ENCODE measurements at places on chromosomes 2 and 18.

DNA sequence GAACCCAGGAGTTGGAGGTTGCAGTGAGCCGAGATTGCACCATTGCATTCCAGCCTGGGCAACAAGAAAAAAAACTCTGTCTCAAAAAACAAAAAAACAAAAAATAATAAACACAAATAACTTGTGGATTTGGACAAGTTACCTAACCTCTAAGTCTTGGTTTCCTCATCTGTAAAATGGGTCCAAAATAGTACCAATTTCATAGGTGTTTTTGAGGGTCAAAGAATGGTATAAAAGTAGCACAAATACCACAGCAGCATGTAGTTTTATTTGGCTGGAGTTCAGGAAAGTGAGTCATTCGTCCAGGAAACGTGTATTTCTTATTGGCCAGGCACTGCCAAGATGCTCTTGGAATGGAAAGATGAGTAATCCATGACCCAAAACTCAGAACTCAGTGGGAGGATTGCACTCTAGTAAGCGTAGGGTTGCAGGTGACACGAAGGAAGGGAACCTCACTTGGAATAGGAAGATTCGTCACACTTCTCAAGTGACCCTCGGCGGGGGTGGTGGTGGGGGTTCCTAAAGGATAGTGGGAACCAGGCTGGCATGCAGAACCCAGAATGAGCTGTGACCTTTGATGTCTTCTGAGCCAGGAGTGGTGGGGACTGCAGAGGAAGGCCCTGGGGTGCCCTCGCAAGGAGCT is 24.4 kb downstream of the GRHL1 start:
- DNase-seq, result no peak

DNA sequence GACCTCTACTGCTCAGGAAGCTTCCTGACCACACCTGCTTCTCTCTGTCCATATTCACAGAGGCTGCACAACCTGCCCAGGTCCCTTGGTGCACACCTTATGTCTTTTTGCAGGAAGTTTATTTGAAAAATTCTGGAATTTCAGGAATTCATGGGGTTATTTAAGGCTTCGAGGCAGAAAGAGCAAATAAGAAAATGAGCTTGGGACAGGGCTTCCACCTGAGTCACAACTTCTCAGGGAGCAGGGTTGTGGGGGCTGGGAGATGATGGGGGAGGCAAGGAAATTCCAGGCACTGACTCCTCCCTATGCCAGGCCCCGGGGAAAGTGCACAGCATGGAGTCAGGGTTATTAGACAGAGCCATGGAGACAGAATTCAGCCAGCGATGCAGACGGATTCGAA is 57.7 kb downstream of the INHBB start:
- DNase-seq, result no peak

GRCh38 chr2:178482437-178482836 is 2.2 kb downstream of the PLEKHA3 start:
- DNase-seq, result no peak

- DNase-seq, result no peak
Observed at GRCh38 chr18:3671176-3671575, 221.2 kb downstream of the TGIF1 start.

DNA sequence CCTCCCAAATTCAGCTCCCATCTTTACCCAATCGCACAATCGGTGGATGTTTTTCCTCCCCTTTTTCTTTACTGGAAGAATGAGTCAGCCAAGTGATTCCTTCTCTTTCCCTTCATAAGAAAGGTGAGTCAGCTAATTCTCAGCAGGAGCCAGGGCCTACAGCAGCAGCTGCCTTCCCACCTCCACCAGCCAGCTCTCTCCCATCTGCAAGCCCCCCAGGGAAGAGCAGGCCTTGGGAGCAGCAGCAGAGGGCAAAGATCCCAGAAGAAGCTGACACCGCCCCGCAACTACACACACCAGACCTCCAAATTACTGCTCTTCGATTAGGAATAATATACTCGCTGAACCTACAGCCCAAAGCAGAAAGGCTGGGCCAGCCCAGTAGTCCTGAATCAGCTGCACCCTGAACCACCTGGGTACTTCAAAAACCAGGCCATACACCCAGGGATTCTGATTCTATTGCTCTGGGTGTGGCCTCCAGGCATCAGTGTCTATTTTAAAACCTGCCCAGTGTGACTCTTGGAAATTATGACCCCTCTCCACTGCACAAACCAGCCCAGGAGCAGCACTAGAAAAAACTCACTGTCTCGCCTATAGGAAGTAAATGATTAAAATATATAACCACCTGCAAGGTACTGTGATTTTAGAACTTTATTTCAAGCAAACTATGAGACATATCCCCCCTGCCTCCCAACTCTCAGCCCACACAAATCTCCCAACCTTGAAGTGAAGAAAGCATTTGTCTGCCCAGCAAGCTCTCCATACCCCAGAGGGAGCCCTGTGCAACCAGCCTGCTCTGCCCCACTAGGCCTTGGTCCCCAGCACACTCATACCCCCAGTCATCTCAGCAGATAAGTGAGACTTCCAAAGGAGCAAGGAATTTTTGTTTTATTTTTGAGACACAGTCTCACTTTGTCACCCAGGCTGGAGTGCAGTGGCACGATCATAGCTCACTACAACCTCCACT is 7.3 kb downstream of the SFXN5 start:
- no peak for DNase-seq

DNA sequence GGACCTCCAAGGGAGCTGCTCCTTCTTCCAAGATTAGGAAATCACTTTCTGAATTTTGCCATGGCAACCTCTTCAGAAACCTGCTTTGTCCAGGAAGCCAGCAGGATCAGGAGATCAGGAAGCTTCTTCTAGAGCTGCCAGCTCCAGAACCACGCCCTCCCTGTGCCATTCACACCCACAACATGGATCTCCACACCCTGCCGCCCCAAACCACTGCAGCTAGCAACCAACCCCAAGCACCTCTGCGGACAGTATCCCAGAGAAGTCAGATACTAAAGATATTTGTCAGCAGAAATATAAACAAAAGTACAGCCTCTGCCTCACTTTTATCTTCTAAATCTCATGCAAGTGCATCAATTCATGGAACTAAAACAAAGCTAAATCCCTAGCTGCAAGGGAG is 106.4 kb downstream of the VIT start:
- DNase-seq, result no peak

DNA sequence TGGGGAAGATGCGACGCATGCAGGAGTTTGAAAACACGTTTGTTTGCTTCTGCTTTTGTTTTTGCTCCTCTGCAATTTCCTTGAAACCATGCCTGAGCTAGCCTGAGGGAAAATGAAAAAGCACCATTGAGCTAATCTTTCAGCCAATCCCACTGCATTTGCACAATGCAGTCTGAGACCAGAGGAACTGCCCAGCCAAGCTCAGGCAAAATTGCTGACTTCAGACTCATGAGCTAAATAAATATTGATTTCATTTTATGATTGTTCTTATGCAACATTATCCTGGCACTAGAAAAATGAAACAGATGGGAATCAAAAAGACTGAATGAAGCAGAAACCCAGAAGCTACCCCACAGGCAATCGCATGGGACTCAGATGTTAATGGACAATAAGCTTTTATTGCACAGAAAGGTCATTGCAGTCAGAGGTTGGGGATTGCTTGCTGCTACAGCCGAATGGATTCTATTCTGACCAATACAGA is 37.0 kb downstream of the TPRKB start:
- no peak for DNase-seq

DNA sequence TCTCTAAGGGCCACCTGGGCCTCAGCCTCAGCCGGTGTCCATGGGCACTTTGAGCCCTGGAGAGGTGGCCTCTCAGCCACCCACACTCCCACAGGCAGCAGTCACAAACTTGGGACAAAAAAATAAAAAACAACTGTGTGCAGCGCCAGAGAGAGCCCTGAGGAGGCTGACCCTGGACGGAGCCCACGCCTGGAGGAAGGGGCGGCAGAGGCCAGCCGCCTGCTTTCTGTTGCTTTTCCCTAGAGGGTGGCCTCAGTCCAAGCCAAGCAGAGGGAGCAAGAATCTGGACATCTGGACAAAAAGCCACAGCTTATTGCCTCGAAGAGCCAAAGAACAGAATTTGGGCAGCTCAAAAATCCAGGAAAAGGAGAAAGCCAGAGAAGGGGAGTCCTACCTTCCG is 43.3 kb upstream of the LDLRAD4 start:
- no peak for DNase-seq

DNA sequence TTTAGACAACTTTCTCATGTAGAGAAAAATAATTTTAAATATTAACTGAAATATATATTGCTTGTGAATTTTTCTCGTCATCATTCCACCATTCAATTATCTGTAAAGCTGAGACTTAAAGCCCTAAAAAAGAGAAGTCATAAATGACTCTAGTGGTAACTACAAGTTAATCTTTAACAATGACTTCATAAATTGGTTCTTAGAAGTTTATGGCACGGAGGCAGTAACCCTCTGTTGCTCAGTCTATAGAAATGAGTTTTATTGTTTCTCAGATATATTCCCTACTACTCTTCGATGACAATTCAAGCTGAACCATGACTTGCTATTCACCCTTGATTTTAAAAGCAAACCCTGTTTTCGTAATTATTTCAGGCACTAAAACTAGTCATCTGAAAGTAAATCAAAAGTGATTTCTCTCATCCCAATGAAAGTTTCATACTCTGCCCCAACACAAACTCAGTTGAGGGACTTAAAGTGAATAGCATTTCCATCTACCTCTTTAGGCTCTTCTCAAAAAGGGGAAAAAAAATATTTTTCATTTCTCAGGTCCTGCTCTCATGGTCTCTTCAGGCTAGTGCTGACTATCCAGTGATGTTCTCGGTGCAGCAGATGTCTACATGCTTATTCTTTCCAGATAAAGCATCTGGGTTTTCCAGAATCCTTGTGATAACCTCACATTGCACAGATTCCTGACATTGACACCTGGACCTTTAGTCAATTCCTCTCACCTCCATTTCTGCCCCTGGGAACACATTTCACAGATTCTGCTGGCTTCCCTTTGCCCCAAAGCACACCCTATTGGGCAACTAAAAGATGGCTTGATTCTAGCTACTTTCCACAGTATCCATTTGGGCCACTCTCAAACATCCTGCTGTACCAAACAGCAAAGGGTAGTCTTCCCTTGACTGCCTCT is 207.8 kb upstream of the LRATD1 start:
- no peak for DNase-seq

DNA sequence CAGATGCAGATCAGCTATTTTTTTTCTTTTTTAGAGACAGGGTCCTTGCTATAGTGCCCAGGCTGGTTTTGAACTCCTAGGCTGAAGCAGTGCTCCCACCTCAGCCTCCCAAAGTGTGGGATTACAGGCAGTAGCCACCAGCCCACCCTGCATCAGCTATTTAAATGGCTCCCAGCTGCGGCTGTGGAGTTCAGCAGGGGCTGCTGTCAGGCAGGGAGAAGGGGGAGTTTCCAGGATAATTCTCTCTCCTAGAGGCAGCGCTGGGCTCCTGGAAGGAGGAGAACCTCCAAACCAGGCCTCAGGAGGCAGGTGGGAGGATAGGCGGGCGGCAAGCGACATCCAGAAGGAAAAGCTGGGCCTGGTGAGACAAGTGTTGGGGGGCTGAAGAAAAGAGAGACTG is 65.7 kb downstream of the ACTR2 start:
- no peak for DNase-seq

GRCh38 chr18:50460062-50460461 is 85.2 kb downstream of the SKA1 start:
- DNase-seq, result no peak

DNA sequence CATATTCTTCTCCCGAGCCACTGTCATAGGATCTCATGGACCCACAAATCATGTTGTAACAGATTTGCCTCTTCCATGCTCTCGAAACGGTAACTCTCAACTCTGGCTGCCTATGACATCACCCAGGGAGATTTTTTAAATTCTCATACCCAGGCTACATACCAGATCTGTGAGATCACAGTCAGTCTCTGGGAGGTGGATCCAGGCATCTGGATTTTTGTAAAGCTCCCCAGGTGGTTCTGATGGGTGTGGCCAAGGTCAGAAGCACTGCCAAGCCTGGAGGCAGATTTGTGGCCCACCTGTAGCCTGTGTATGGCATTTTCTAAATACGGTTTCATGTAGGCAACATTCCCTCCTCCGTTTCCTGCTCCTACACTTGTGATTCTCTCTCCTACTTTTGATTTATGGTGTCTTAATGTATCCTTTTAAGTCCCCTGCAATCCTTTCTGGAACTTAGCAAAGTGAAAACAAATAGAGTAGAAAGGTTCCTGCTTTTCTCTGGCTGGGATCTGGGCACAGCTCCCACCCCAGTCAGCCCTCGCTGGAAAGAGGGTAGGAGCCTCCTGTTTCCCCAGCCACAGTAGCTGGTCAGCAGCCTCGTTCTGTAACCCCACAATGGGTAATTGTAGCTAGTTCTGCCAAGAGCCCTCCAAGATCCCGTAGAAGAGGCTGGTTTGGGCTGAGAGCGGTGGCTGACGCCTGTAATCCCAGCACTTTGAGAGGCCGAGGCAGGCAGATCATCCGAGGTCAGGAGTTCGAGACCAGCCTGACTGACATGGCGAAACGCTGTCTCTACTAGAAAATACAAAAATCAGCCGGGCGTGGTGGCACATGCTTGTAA is 96.2 kb downstream of the KLHL29 start:
- no peak for DNase-seq

DNA sequence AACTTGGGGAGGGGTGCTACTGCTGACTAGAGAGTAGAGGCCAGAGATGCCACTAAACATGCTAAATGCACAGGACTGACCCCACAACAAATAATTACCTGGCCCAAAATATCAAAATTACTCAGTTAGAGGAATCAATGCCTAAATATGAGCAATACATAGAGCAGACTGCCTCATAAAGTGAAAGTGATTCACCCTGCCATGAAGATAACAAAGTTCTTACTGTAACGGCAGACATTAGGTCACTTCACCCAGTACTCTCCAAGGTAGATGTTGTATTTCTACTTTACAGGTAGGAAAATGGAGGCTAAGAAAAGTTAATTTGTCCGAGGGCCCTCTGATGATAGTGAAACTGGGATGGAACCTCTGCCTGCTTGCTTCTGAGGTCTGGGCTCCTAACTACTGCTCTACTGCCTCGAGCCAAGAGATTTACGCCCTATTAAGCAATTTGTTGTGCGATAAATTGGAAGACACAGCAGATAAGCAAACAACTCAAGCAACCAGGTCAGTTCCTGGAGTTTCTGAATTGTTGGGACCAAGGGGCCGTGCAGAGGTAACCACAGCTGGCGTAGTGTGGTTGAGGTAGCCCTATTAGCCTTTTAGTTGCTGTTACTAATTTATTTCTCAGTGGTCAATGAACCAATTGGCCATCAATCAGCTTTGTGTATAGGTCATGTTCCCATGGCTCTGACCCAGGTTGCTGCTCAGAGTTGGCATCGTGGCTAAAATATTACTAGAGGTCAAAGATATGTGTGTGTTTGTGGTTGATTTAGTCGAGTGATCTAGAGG is 4.8 kb downstream of the DHRS9 start:
- DNase-seq, result no peak

DNA sequence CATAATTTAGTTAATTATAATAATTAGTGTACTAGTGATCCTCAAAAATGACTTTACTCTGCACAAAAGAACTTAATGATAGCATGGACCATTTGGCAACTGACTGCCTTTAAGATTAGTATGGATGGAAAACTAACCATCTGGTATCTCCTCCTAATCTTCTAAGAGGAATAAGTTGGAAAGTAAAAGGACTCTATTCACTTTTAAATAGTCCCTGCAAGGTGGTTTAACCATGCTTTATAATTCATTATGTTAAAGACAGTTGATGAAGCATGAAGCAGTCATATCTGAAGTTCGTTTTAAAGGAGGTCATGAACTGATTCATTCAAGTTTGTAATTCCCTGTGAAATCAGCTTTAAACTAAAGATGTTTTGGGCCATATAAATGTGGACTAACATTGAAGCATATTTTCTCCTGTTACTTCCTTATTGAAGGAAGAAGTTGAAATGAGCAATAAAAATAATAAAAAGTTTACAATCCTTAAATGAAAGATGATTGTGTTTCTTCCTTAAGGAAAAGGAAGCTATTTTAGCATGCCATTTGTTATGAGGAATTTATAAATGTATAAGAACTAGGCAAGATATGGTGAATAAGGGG is 446.0 kb downstream of the XIRP2 start:
- DNase-seq, result no peak

- no peak for DNase-seq
Observed at GRCh38 chr2:163207693-163208370, 369.3 kb upstream of the KCNH7 start.
